ENCODE measurements at places on chromosomes 11 and 22.

DNA sequence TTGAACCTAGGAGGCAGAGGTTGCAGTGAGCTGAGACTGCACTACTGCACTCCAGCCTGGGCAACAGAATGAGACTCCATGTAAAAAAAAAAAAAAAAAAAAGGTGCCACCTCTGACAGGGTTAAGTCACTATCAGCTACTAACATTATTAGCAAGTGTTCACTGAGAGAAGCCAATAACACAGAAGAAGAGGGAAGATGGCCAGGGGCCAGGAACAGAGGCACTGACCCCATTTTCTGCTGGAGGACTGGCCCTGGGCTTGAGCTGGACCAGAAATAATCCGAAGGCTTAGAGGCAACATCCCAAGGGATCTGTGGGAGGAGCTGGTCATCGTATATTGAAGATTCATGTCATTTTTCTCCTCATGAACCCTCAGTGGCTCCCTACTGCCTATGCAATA lies 5.0 kb downstream of the SLC5A1 start:
- no peak for DNase-seq

DNA sequence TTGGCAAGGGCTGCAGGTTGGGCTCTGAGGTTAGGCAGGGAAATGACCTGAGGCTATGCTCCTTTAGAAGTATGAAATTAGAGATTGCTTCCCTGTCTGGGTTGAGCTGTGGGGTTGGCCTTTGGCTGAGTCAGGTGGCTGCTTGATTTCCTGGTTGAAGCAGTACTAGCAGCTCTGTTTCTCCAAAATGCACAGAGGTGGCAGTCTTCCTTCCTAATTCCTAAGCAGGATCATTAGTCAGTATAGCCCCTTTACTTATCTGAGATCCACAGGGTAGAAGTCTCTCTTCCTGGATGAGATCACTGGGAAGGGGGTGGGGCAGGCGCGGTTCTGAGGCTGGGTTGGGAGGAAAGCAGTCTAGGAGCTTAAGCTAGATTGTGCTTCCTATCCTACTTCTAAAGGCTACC lies 1917.5 kb downstream of the LRRC4C start:
- no peak for DNase-seq

- no peak for DNase-seq
Observed at GRCh38 chr11:31856248-31856647, 45.1 kb upstream of the PAX6 start.

GRCh38 chr11:128481135-128481534 lies 106.2 kb downstream of the ETS1 start:
- no peak for DNase-seq

DNA sequence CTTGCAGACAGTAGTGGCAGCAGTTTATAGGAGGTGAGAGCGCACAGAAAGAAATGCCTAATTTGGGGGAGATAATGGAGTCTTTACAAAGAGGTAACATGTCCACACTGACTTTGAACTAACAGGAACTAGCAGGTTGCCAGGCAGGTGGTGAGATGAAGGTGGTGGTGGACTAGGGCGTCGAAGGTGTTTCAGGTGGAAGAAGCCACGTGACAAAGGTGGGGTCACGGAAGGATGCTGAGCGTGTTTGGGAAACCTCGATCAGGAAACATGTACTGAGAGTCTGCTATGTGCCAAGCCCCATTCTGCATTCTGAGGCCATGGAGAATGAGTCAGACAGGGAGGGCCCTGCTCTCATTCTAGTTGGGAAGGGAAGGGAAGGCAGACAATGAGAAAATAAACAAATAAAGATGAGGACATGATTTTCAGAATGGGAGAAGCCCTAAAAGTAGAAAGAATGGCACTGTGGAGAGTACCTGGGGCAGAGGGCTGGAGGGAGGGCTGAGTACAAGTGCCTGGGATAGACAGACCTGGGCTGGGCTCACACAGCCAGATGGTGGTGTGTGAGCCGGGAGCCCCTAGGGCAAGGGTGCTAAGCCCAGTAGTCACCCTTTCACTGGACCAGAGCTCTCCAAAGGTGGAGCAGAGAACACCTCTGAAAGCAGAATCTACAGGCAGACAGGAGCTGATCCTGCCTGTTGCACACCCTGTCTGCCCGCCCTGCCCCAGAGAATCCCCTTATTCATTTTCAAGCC lies 16.2 kb upstream of the NNMT start:
- DNase-seq, result no peak

GRCh38 chr11:73680687-73681086 lies 34.3 kb downstream of the PLEKHB1 start:
- no peak for DNase-seq

- DNase-seq, result no peak
Observed at GRCh38 chr22:38317995-38318715, 922 bp upstream of the CSNK1E start.

DNA sequence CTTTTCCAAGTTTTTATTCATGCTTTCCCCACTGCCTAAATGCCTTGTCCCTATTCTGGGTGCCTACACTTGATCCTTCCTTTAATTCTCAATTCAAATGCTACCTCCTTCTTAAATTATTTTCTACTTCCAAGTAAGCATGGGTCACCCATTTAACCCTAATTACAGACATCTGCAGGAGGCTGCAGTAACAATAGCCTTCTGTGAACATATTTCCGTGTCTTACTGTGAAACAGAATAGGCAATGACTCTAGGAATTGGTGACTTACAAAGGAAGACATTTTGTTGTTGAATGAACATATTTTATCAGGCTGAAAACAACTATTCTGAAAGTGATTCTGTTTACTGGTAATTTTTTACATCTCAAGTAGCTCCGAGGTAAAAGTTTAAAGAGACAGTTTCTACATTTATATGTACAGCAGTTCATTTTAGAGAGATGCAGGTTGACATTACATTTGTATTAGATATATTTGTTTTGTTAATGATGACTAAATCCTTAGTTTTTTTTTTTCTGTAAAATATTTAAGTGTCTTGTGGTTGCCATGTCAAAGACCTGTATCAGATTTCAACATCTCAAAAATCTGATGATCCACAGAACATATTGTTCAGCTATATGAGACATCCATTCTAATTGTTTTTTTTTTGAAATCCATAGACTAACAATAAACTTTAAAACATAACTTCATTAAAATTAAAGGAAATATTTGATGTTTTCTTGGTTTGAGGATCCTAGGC lies 316.8 kb downstream of the CASP12 start:
- DNase-seq, result no peak

- DNase-seq, result no peak
Observed at GRCh38 chr22:42315392-42315756, 44.9 kb upstream of the TCF20 start.

- DNase-seq, result no peak
Observed at GRCh38 chr11:555227-555779, 5.2 kb downstream of the LMNTD2 start.

DNA sequence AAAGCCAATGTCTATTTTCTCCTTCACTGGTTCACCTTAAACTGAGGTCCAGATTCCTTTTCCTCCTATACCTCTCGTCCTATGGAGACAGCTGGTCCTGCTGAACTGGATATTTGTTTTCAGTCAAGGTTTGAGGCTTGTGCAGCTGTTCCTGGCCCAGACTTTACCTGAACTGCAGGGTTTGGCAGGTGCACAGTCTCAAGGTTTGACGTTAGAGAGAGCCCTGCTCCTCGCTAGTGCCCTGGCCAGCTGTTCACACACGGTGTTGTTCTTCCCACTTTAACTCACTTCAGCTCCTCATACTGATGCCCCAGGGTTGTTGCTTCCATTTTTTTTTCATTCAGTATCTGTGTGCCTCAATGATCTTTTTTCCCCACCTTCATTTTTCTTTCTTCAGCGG lies 74.0 kb upstream of the TTC12 start:
- no peak for DNase-seq

DNA sequence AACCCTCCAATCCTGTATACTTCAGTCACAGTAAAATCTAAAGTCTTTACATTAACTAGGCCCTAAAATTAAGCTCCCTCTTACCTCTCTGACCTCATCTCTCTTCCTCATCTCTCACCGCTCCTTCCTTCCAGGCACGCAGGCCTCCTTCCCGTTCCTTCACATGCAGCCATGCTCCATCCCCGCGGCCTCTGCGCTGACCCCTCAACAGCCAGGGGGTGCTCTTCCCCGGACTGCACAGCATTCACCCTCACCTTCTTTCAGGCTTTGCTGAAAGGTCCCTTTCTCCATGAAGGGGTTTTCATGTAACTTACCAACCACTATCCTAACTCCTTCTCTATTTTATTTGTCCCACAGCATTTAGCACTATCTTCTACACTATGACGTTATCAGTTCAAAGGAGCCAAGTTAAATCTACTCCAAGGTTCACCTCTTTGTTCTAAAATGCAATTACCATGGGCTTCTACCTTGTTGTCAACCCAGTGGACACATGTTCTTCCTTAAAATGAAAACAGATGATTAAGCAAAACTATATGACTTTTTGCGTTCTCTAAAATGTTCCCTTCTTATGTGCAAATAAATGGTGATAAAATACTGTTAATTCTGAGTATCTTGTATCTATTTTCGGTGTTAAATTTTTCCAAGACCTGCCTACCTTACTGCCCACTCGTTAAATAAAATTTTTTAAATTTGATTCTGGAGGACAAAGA lies 57.8 kb upstream of the APOA1 start:
- DNase-seq, result no peak
